T-cell (primary cell): ENCODE measurements at places on chromosomes 3 and 15.

GRCh38 chr15:27662892-27663291 is 436.2 kb downstream of the OCA2 start:
- no peak for DNase-seq

DNA sequence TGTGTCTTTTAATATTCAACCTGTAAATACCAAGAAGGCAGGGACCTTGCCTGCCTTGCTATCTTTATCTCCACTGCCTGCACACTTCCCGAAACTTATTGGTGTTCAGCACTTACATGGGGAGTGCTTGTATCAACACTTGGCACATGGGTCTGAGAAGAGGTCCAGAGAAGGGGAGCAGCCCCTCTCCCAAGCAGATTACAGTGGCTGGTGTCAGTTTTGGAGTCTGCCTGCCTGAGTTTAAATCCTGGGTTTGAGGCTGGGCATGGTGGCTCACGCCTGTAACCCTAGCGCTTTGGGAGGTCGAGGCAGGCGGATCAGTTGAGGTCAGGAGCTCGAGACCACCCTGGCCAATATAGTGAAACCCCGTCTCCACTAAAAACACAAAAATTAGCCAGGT is 20.3 kb downstream of the MESD start:
- no peak for DNase-seq

DNA sequence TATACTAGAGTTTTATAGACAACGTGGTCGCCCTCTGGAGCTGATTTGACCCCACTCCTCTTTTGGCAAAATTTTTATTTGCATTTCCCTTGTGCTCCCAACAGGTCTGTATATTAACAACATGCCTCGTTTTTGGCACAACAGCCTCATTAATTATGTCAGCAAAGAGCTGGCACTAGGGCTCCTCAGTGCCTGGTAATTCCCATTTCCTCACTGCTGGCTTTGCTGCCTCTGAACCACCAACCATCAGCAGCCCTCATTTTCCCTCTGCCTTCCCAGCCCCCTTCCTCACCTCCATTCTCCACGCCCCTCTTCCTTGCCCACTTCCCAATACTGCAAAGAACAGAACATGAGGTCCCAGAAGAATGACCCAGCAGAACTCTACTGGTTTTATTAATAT is 204.8 kb downstream of the ABHD5 start:
- DNase-seq, result no peak

- DNase-seq, result no peak
These were observed 44.9 kb downstream of the MSL2 start for GRCh38 chr3:136151219-136151618.

DNA sequence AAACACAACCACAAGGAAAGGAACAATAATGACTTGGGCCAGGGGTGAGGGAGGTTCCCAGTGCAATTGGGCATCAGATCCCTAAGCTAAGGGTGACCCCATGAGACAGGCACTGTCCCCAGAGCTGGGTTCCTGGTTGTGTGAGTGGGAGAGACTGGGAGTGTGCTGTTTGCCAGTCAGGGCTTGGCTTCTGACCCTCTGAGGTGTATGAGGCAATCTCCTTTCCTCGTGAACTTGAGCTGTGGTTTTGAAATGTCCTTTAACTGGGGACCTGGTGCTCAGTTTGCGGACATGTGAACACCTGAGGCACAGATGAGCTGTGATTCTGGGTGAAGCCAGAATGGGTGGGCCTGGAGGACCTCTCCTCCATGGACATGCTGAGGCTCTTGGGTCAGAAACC is 58.5 kb upstream of the PLXNA1 start:
- no peak for DNase-seq

DNA sequence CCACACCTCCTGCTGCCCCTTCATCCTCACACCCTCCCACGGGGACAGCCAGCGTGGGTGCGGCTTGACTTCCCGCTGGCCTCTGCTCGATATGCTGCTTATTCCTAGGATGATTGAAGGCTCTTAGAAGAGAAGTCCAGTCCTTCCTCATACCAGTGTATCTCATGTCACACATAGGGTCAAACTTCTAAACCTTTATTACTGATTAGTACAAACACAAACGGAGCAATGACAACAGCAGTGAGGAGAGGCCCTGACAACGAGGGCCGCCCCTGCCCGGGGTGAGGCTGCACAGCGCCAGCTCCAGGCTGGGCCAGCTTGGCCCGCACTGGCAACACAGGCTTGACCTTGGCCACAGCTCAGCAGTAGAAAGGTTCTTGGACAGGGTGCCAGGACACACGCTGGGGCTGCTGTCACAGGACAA is 3.7 kb downstream of the CIB1 start:
- no peak for DNase-seq

GRCh38 chr3:148513096-148513543 is 184.6 kb upstream of the AGTR1 start:
- no peak for DNase-seq

GRCh38 chr15:70426096-70426821 is 328.5 kb upstream of the TLE3 start:
- DNase-seq, result no peak

DNA sequence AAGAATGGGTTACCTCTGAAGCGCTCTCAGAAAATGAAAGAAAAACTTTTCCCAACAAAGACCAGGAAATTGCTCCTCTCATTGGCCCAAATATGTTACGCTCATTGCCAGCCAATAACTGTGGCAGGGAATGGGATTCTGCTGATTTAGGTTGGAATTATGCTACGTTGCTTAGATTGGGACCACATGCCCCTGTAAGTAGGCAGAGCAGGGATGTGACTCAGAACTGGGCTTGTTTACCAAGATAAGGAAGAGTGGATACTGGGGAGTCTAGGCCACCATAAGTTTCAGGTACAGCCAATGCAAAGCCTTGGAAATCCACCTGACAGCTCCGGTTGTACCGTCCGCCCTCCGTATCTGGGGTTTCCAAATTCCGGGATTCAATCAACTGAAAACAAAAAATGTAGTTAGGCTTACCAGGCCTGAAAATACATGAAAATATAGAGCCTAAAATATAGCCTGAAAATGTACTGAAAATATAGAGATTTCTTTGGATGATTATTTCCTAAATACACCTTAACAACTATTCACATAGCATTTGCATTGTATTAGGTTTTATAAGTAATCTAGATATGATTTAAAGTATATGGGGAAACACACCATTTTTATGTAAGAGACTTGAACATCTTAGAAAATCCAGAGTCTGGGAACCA is 1.5 kb upstream of the TCF12 start:
- no peak for DNase-seq

DNA sequence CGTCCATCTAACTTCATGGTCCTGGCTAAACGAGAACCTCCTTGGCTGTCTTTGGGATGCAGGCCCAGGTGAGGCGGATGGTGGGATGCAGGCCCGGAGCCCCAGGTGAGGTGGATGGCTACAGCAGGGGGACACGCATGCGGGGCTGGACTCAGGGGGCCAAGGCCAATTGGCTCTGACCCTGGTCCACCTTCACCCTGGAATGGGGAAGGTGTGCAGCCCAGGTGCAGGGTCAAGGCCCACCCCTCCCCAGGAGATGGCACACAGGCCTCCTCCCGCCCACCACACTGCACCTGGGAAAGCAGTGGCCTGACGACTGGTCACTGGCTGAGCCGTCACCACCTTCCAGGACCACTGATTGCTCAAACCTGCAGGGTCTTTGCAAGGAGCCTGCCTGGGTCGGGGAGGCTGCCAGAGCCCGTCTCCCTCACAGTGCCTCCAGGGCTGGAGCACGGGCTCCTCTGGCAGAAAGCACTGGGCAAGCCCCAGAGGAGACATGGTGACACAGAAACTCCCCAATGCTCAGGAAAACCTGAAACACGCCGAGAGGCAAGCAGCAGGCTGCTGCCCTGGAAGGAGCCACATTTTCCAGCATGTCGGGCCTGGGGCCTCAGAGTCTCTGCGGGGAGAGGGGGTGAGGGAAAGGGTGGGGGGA is 159.6 kb downstream of the LRRK1 start:
- DNase-seq, result no peak

DNA sequence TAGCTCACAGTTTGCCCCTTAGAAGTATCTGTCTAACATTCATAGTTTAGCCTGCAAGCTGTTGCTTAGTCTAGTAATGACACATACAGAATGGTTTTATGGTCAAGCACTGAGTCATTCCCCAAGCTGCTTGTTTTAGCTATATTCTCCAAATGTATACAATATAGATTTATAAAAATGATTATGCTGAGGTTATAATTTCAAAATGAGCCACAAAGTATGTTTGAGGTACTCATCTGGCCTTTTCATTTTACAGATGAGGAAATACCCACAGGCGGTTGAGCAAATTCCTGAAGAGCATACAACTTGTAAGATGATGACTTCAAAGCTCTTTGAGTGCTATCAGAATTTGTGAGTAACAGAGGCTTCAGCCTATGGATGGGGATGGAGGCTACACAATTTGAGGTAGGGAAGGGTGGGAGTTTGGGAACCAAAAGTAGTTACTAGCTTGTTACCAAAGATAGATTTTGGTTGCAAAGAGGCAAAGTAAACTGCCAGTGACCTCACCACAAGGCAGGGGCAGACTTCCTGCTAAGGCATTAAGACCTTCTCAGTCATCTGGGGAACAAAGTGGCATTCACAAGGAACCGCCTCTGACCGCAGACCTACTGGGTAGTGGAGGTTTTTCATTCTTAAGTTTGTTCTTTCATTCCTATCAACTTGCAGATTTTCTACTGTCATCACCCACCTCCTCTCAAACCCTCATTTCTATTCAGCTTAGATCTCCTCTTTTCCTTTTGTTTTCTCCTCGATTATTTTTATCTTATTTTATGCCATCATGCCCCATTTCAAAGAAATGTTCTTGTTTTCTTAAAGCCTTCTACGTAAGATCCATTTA is 257.2 kb upstream of the NECTIN3 start:
- no peak for DNase-seq

GRCh38 chr3:49341996-49342395 is 2.1 kb upstream of the USP4 start:
- no peak for DNase-seq

DNA sequence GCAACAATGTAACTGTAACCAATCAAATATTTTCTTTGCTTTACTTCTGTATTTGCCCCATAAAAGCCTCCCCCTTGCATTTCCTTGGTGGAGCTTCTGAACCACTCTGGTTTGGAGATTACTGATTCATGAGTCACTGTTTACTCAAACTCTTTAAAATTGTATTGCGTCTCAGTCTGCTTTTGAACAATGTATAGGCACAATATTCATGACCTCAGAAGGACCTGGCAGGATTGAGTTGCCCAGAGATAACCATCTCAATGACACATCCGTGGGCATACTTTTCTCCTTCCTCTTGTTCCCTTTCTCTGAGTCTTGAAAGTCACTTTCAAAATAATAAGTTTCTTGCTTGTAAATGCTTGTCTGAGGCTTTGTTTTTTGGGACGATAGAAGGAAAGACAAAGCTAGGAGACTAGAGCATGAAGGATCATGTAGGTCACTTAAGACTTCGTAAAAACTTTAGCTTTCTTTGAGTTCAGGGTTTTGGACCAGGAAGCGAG is 57.1 kb upstream of the POU1F1 start:
- no peak for DNase-seq

DNA sequence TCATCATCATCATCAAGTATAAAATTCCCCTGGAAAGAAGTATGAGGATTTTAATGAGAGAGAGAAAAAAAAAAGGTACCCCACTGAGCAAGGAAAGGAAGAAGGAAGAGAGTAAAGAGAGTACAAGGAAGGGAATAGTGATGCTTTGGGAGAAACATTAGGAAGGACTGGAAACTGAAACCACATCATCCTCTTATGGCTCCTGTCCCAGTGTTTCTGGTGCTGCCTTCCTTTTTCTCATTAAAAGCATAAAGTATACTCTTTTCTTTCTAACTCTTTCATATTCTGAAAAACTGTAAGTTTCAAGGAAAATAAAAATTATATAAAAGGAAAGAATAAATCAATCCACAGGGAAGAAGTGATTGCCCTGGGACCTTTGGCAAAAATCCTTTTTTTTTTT is 616.4 kb upstream of the CBLB start:
- no peak for DNase-seq

DNA sequence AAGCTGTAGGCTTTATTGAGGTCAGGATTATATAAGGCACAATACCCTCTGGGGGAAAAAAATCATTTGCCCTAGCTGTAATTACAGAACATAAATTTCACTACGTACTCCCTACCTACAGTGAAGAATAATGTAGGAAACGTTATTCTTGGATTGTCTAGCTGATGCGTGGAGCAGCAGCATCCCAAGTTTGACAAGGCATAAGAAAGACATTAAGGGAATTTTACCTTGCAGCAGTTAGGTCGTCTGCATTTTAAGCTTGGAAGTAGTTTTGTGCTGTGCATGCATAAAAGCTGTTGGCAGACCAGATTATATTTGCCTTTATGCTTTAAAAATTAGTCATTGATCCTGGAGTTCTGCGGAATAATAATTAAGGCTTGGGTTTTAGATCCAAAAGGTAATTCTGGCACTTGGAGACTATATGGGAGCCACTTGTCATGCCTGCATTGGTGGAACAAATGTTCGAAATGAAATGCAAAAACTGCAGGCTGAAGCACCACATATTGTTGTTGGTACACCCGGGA is 2.2 kb downstream of the EIF4A2 start:
- no peak for DNase-seq

DNA sequence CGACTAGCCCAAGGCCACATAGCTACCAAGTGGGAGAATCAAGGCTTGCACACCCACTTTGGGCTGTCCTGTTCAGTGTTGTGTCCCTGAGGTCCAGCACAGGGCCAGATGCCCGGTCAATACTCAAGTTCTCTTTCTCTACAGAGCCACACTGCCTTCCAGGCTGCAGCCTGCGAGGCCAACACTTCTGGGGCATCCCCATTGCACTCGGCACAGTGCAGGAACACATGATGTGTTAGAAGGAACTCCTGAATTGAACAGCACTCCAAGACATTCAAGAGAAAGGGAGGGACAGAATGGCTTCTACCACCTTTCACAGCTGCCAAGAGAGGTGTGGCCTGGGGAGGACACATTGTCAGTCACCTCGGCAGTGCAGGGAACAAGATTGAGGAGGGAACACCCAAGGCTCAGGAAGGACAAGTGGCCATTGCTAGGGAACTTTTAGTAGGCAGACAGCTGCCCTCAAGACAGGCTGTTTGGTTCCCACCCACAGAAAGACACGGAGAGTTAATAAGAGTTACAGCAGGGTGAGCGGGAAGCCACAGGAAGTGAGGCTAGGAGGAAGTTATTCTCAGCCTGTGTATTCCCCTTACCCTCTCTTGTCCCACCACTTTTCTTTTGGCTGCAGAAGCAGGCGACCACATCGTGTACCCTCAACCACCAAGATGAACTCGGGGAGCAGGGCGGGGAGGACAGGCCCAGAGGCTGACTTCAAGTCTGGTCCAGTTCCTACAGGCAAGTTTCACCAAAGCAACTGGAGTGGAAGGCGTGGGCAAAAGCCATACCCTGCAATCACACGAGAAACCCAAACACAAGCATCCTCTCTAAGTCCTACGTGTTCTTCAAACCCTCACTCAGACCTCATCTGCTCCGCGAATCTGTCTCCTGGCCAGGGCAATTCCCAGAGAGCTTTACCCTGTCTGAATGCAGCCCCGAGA is 69.4 kb downstream of the SRGAP3 start:
- DNase-seq, result no peak

GRCh38 chr3:127784283-127784682 is 38.0 kb downstream of the MGLL start:
- DNase-seq, result no peak
